Effector CD4-positive, alpha-beta T cell (primary cell): ENCODE measurements at places on chromosomes 1 and 21.

DNA sequence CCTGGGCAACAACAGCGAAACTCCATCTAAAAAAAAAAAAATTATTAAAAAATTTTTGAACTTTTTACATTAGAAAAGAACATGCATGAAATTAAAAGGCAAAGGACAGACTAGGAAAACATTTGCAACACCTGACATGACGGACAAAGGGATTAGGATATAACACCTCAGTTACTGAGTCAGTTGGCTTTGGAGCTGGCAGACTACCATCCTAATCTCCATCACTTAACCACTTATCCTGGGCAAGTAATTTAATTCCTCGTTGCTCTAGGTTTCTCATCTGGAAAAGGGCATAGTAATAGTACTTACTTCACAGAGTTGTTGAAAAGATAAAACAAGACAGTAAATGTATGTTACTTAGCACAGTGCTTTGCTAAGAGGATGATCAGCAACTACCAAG is 11.9 kb downstream of the HECTD3 start:
- no peak for DNase-seq

DNA sequence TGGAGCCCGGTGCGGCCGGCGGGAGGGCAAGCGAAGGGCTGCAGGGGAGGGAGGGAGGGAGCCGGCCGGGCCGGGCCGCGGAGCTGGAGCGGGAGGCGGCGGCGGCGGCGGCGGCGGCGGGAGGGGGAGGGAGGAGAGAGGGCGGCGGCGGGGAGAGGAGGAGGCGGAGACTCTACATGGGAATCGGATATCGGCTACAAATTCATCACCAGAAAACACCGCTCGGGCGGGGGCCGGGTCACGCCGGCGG is at the start of gene AKT3:
Gene AKT3, minus strand, starts transcription at position 42 of the 250 bp plus-strand sequence. CDS start 7,073 bp downstream, outside the sequence.
- no peak for DNase-seq

- no peak for DNase-seq
Observed at GRCh38 chr1:34263406-34263805, 86.7 kb downstream of the C1orf94 start.

DNA sequence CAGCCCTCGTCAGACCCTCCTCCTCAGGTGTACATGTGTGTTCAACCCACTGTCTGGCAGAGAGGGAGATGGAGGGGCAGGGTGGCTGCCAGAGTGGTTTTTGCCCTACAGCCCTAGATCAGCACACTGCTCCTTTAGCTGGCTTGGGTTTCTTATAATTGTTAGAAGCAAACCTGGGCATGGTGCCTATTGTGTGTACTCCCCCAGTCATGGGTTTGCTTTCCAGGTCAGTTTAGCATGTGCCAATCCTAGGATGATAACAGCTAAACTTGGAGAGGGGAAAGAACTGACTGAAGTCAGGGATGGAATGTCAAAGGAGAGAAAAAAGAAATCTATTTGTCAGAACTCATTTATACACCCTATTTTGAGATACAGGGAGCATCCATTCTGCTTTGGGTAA is 63.3 kb downstream of the UCK2 start:
- no peak for DNase-seq

DNA sequence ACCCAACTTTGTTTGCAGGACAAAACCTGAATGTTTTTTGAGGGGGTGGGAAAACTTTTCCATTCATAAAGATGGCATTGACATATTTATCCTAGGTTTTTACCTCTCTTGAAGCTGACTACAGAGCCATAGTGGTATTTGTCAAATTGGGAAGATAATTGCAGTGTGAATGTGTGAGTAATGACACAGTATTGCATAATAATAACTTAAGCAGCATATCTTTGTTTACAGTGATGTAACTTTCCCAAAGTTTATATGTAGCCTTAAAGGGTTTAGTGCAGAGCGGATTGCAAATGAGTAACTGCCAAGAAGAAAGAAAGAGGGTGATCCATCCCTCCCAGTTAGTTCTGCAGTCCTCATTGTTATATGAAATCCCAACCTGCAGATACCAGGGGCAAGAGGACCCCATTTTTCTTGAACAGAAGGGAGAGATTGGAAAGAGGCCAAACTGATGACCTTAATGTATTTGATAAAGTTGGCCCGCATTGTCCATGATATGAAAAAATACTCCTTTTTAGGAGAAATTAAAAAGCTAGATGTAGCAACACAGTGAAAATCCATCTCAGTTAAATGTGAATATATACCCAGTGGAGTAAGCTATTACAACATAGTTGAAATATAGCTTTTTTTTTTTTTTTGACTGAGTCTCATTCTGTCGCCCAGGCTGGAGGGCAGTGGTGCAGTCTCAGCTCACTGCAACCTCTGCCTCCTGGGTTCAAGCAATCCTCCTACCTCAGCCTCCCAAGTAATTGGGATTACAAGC is 23.7 kb upstream of the NFIA start:
- DNase-seq = no peak

- DNase-seq = no peak
Observed at GRCh38 chr1:10561497-10561896, 86.7 kb downstream of the PEX14 start.

DNA sequence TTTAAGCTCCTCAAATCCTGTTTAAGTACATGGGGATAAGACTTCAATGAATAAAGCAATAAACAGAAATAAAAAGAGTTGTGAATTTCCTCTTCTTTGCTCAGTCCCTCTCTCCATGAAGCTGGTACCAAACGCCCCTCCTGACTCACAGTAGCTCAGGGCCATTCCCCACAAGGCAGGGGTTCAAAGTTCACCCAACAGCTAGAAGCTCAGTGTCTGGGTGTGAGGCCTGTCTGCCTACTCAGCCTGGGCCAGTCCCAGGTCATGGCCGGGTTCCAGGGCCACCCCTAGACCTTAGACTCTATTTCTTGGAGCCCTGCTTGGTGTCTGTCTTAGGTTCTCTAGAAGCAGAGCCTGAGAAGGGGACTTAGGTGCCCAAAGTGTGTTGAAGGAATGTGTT is 251.5 kb downstream of the GRIK3 start:
- no peak for DNase-seq

- no peak for DNase-seq
Observed at GRCh38 chr1:62377043-62377562, 57.9 kb upstream of the KANK4 start.

DNA sequence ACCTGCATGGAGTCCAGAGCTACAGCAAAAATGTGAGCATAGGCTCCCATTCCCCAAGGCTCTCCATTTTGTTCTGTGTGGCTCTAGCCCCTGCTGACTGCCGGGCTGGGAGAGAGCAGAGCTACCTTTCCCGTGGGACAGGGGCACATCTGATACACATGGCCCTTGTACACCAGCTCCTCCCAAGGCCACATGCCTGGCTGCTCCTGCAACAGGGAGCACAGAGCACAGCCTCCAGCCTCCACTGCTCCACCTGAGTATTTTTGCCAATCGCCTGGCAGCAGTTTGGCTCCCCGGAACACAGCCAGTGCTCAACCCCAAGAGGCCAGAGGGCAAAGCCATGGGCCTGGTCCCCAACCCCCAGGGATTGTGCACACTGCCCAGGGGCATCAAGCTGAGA is 146.5 kb downstream of the CHD1L start:
- no peak for DNase-seq

- DNase-seq = no peak
Observed at GRCh38 chr1:44696789-44697345, 22.4 kb downstream of the ARMH1 start.

DNA sequence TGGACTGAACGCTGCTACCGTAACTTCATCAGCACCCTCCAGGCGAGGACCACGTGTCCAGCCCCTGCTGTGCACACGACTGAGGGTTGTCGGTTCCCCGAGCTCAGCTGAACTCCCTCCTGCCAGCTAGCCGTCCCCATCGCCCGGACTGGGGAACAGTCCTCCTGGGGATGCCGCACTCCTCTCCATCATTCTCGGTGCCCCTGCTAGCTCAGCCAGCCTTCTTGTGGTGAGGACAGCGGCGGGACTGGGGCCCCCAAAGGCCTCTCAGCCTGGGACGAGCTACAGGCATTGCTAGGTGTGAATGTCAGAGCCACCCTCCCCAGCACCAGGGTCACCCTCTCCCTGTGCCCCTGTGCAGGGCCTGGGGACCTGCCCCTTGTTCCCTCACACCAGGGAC is 8.8 kb upstream of the TTC34 start:
- no peak for DNase-seq

DNA sequence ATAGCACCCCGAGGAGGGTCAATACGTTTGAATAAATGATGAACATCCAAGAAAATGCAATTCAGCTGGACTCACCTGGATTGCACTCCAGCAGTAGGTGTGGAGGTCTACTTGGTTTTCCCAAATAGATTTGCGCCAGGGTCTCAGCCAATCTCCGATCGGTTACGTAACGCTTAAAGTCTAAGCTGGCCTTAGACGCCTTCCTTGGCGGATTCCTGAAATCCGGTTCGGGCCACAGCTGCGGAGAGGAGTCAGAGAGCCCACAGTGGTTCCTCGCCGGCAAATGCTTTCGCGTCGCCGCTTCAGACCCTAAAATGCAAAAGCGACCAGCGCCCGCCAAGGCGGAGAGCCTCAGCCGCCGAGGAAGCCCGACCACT is 322 bp downstream of the TFB2M start:
- DNase-seq = no peak

DNA sequence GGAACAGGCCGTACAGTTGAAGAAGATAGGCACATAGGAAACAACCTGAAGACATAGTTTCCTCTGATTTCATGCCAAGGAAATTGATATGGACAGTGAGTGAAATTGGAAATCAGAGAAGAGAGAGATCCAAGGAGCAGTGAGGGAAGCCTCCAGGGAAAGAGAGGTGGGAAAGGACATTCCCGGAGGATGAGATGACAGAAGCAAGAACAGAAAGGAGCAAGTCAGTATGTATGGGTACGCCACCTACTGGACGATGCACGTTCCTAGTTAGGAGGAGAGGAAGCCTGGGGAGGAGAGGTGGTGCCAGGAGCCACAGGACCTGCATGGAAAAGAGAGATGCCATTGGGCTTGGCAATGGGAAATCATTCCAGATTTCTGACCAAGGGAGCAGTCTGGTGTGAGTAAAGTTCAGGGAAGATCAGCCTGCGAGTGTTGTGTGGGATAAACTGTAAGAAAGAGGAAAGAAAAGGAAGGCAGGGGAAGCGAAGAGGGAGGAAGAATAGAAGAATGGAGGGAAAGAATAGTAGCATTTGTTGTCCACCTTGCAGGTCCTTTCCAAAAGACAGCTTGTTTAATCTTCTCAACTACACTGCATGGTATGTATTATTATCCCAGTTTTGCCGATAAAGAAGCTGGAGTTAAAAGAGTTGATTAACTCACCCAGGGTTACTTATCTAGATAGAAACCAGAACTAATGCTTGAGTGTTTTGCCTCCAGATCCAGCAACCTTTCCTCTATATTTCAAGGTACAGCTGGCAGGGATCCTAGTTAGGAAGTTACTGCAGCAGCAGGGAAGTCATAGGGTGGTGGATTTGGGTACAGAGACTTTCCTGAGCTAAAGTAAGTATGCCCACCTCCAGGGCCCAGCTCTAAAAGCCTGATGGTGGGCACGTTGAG is 27.4 kb downstream of the C1orf116 start:
- peak; percentile 19 for DNase-seq

GRCh38 chr1:31830511-31830910 is 14.7 kb upstream of the SPOCD1 start:
- DNase-seq = no peak

- DNase-seq = no peak
Observed at GRCh38 chr1:227947676-227948492, at the start of gene WNT9A. Gene WNT9A (minus strand): TSS chr1:227947932. CDS start chr1:227947887, 45 bp downstream.

GRCh38 chr1:3367376-3367775 is 87.1 kb upstream of the ARHGEF16 start:
- no peak for DNase-seq

DNA sequence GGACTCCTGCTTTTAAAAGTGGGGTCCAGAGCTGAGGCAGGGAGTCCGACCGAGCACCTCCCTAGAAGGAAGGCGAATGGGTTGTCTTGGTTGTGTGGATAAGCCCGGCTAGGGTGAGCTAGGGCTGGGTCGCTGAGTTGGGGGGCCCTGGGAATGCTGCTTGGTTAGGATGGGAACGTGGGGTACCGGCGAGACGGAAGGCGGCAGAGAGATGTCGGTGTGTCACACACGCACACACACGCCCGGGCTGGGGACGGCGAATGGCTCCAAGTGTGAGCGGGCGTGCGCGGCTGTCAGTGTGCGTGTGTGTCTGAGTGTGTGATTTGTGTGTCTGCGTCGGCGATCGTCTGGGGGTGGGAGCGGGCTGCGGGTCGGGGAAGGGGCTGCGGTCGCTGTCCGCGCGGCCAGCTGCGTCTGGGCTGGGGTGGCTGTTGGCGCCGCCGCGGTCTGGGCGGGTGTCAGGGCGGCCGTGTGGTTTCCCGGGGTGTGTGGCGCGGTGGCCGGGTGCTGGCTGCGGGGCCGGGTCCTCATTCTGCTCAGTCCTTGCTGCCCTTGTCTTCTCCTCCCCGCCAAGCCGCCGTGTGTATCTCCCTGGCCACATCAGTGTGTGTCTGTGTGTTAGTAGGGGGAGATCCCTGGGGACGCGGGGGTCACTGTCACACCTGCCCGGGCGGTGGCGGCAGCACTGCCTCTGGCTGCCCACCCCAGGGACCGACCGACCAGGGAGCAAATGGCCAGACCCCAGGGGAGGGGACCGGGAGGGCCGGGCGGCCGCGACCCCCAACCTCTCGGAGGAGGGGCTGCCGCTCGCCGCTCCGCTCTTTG is 1.1 kb downstream of the EFNA3 start:
- DNase-seq = no peak

DNA sequence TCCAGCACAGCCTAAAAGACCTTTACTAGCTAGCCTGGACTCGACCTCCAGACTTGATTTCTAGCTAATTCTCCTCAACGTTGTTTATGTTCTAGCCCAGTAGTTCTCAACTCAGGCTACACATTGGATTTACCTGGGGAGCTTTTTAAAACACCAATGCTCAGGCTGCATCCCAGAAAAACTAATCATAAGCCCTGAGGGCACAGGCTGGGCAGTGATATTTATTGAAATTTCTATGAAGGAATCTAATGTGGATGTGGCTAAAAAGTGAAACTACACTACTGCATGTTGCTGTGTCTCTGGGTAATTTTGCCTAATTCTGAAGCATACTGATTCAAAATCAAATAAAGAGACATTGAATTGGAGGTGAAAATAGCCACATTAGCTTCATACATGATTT is 479.4 kb downstream of the KCNT2 start:
- DNase-seq = no peak

DNA sequence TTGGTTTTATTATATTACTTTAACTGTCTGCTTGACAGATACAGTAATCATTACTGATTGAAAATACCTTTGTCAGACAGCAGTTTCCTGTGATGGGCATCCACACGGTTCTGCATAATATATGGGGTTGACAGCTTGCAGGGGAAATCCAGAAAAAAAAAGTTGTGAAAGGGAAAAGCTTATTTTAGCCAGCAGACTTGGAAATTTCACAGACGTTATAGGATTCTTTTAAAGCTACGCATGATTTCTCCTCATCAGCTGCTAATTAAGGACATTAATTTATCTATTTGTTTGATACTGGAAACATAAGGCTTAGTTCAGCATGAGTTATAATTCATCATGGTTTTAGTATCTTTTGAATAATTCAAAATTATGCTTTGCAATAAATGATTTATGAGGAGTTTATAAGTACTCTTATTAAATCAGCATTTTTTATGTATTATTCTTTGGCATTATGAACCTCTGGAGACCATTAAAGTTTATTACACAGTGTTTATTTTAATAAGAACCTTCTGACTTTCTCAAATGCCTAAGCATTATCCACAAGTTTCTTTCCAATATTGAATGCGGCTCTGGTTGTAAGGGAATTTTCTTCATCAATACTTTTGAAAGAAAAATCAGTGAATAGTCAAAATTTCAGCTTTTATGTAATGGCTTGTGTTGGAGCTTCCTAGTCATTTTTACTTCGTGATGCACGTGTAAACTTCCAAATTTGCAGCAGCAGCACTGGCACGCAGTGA is 235.3 kb upstream of the KCNK2 start:
- DNase-seq = no peak

GRCh38 chr1:6890686-6891085 is 105.4 kb downstream of the CAMTA1 start:
- DNase-seq = no peak
